Stimulated activated CD4-positive, alpha-beta T cell treated with anti-CD3 and anti-CD28 coated beads, TNF-alpha, amount 100 ng/mL, for 24 hours (primary cell): ENCODE measurements at places on chromosomes 3 and 15.

DNA sequence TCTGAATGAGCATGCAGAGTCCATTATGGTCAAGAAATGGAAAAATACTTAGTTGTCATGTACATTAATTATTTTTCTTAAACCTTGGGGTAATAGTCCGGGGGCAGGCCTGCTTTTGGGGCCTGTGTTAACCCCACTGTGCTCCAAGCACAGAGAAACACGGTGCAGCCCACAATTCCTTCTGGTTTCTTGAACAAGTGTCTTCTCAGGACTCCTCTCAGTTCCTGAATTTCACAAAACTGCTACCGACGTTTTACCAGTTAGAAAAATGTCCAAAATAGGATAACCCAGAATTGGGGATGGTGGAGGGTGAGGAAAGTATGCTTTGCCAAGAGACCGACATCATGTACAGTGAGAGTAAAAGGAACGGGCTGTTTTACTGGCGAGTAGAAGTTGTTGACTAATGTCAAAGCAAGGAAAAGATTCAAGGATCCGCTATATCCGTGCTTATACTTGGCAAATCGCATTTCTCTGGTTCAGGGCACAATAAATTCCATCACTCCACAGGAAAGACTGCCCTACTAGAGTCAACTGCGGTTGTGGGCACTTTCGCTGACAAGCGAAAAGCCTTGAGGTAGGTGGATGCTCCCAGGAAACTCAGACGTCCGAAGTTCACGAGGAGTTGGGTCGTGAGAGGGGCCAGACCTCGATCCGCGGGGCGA, 495 bp upstream of the NXPE3 start:
- no peak for DNase-seq

DNA sequence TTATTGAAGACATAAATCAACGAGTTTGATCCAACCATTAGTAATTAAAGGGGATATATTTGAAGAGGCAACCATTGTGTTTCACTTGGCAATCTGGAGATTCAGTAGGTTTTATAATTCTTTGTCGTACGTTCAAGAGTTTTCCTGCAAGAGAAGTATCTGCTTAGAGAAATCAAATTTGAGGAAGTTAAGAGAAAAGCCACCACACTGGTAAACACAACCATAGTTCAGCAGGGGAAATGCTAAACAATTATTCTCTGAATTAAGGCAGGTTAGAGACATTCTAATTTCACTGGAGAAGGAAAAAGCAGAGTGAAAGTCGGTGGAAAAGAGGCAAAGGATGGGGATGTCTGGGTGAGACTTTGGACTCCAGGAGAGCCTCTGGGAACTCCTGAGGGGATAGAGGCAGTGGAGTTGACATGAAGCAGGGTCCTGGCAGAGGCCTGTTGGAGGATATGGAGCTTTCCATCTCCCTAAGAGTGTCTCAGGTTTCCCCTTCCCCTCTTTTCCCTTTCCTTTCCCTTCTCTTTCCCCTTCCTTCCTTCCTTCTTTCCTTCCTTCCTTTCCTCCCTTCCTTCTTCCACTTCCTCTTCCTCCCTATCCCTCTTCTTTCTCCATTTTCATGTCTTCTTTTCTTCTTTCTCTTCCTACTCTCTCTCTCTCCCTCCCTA, 26.5 kb downstream of the SPINK8 start:
- DNase-seq = no peak

DNA sequence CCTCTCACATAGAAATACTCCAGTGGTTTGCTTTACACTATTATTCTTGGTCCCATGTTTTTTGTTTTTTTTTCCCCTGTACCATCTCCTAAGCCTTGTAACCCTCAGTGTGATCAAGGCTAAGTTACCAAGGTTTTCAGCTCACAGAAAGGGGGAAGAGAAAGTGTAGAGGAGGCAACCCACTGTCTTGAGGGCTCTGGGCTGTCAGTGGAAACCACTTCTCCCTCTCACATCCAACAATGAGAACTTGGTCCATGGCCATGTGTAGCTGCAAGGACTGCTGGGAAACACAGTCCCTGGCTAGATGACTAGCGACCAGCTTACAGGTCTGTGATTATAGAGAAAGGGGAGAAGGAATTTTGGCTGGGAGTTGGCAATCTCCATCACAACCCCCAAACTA, 30.3 kb downstream of the GPD1L start:
- DNase-seq = no peak

- no peak for DNase-seq
These were observed 27.2 kb downstream of the AKAP13 start for GRCh38 chr15:85407421-85408269.

GRCh38 chr3:187006864-187007630, 76.7 kb downstream of the ST6GAL1 start:
- no peak for DNase-seq

GRCh38 chr3:42871592-42872196, 4.0 kb downstream of the CYP8B1 start:
- DNase-seq = no peak
